Stimulated activated CD8-positive, alpha-beta memory T cell treated with anti-CD3 and anti-CD28 coated beads, Interleukin-12 subunit alpha, Interleukin-12 subunit beta, amount 100 ng/mL, for 4 hours (primary cell): ENCODE measurements at places on chromosomes 4 and X.

DNA sequence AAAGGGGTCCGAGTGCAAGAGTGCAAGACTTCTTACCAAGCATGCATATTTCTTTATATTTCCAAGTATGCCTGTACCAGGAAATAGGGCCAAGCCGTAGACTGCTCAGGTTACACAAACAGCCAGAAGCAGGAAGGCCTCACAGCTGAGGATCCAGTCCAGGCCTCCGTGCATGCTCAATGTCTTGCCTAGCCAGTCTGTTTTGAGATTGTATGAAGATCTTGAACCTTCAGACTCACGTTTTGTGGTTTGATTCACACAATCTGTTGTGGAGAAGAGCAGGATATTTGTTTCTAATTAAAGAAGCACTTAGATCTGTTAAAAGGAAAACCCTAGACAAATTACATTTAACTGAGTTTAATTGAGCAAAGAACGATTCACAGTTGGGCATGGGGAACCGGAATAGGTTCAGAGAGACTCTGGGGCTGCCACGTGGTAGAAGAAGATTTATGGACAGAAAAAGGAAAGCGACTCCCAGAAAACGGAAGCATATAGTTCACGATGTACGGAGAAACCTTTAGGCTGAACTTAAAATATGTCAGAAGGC, 1.2 kb downstream of the MGST2 start:
- DNase-seq, result no peak

- DNase-seq, result no peak
These were observed 50.1 kb downstream of the FBXW7 start for GRCh38 chr4:152485726-152486276.

GRCh38 chrX:23344904-23345271, 10.2 kb downstream of the PTCHD1 start:
- DNase-seq, result no peak

- DNase-seq, result no peak
These were observed 508.0 kb upstream of the CXorf51A start for GRCh38 chrX:147322496-147322895.

DNA sequence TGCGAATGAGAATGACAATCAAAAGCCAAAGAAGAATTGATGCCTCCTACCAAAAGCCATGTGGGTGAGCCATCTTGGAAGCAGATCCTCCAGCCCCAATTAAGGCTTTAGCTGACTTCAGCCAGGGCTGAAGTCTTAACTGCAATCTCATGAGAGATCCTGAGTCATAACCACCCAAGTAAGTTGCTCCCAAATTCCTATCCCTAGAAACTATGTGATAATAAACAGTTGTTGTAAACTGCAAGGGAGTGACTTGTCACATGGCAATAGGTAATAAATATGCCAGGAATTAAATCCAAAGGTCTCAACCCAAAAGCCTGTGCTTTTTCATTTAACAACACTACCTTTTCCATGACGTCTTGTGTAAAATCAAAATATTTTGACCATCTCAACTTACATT, 154.2 kb upstream of the TBL1X start:
- no peak for DNase-seq

- no peak for DNase-seq
These were observed 142.4 kb upstream of the GLRA2 start for GRCh38 chrX:14386981-14387380.

- no peak for DNase-seq
These were observed 34.8 kb downstream of the UBE2K start for GRCh38 chr4:39732728-39733127.

DNA sequence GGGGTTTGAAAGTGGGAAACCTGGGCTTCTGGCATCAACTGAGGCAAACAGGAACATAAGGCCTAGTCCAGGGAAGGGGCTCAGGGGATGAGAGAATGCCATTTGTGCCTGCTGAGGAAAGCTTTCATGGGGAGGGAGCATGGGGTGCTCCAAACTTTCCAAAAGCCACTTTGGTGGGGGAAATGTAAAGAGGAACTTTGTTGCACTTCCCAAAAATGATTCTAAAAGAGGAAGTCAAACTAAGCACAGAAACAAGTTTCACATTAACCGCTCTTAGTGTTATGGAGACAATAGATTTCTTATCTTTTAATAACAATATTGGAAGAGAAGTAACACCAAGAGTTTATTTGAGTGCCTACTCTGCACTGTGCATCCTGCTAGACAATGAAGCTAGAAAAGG, 32.3 kb downstream of the GAB3 start:
- no peak for DNase-seq

DNA sequence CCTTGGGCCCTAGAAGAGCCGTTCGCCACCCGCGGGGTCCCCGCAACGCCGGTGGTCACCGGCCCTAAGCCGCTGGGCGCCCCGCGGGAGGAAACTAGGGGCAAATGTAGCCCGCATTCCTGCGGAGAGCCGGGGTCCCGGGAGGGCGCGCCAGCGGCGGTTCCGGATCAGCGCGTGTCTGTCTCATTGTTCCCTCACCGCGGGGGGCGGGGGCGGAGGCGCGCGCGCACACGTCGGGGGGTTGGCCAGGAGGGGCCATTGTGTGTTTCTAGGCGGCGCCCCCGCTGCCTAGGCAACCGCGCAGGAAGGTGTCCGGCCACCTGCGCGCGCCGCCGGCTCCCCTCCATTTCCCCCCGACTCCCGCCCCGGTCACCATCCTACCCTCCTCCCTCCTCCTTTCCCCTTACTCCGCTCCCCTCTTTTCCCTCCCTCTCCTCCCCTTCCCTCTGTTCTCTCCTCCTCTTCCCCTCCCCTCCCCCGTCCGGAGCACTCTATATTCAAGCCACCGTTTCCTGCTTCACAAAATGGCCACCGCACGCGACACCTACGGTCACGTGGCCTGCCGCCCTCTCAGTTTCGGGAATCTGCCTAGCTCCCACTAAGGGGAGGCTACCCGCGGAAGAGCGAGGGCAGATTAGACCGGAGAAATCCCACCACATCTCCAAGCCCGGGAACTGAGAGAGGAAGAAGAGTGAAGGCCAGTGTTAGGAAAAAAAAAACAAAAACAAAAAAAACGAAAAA, 789 bp upstream of the DDX3X start:
- peak; percentile 89 for DNase-seq

DNA sequence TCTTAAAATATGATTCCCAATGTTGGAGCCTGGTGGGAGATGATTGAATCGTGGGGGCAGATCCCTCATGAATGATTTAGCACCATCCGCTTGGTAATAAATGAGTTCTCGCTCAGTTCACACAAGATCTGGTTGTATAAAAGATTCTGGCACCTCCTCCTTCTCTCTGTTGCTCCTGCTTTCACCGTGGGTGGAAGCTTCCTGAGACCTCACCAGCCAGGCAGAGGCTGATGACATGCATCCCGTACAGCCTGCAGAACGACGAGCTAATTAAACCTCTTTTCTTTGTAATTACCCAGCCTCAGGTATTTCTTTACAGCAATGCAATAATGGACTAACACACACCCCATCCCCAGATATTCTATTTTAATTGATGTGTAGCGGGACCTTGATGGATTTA, 162.2 kb downstream of the NPFFR2 start:
- DNase-seq, result no peak

DNA sequence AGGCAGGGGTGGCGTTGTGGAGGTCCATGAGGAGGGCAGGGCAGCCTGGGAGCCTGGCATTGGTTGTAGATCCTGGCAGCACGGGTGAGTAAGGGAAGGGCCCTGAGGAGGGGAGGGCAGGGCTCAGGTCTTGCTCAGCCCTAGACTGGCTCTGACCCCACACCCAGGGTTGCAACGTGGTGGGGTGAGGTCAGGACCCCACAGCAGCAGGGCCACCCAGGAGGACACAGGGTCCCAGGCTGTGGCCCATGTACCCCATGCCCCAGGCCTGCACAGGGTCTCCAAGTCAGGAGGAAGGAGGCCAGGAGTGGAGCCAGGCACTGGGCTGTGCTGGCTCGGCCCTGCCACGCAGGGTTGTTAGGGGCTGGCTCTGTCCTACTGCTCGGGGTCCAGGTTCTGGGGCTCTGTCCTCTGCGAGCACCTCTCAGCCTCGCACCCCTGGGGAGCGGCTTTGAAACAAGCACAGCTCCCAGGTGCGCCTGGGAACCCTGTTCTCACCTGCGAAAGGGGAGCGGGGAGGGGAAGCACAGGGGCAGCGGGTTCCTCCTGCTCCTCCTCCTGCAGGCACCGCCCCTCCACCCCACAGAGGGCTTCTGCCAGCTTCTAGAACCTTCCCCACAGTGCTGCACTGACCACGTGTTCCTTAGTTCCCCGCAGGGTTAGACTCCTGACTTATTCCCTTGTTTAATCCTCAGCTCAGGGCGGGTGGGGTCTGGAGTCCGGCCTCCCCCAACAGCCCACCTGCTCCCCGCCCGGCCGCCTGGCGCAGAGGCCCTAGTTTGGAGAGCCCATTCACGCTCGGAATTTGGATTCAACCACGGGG, 20.4 kb downstream of the MSANTD1 start:
- DNase-seq, result no peak

DNA sequence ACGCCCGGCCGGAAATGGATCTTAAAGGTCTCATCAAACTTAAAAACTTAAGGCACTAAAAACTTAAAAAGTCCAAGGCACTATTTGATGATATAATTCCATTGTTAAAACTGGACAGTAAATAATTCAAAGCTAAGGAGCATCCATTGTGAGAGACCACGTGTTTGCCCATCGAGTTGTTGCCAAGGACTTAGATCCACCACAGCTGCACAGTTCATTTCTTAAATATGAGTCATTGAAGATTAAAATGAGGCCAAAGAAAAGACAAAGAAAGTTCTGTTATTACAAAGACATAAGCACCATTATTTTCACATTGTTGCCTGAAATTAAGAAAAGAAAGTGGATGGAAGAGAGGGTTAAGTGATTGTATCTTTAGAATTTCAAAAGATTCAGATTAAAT, 411.5 kb upstream of the FTHL17 start:
- no peak for DNase-seq

DNA sequence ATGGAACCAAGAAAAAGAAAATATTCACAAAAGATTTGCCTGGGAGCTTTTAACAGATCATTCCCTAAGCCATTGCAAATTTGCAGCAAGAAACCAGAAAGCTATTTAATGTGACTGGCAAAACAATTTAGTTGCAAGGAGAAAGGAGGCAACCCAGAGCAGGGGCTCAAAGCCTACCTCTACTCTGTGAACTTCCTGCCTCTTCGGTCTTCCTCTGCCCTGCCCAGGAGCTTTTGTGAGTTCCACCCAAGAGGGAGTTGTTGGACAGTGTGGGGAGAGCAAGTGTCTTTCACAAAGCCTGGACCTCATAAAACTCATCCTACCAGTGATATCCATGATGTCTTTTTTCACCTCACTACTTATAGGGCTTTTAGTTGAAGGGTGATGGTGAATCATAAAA, 107.4 kb downstream of the AFF1 start:
- no peak for DNase-seq

DNA sequence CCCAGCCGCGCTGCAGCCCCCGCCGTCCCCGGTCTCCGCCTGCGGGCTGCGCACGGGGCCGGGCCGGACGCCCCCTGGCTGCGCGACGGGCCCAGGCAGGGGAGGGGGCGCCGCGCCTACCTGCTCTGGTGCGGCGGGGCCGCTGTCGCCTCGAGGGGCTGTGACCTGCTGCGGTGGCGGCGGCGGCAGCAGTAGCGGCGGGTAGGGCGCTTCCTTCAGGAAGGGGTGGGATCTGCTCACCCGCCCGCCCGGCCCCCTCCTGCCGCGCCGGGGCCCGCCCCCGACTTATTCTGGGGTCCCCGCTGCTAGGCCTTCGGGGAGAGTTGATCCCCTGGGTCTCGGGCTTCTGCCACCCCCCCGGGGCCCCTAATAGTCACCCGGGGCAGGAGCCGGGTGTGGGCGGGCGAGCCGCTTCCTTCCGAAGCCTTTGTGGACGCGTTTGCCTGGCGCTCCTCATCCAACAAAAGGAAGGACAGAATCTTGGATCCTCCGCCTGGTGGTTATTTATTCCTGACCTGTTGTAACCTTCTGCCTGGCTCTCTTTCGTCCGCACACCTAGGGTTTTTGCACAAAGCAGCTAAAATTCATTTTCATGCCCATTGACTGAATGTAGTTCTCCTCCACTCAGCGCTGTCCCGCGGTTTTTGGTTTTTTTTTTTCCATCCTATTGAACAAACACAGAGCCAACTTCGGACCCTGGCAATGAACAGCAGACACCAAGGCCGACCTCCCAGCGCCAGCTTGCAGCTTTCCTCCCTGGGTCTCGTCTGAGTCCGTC, at the start of gene TMEM150C:
Gene TMEM150C (minus strand): TSS at position 203 of the 778 bp plus-strand sequence. CDS start 57,331 bp downstream, outside the sequence.
- no peak for DNase-seq

DNA sequence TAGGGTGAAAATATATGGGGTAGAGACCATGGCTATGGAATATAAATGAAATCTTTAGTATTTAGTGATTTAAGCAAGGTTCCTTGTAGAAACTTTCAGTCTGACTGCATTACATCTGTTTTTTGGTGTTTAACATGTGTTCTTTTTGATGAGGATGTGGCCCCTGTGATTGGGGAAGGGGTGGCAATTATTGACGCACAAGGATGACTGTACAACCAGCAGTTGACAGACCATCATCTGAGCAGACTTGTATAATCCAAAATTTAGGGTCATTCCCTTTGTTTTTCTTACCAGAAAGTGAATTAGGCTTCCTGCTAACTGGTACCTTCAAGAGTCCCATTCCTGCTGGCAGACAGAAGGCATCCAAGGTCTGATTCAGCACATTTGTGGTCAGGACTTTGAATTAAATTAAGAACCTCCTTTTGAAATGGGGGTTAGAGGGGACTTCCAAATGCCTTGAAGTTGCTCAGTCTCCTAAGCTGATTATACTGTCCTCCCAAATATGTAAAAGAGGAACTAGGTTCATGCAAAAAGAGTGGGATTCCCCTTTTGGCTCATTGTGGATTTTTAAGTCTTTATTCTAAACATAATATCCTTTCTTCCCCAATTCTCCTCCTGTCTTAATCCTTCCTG, 112.4 kb upstream of the CXCL13 start:
- no peak for DNase-seq

- no peak for DNase-seq
These were observed 119.0 kb upstream of the BMP3 start for GRCh38 chr4:80911458-80911857.

DNA sequence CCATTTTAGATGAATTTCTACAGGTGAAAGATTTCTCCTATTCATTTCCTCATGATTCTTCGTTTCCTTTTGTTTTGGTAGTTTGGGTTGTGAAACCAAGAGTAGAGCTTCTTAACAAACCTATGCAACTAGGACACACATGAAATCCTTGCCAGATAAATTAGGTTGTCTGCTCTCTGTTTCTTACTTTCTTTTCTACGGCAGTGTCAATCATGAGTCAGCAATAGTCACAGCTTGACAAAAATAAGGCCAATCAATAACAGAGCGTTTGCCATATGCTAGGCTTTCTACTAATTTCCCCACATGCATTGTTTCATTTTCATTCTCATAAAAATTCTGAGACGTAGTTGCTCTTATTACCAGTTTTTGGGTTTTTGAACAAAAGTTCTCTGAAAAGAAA, 20.3 kb downstream of the CLRN2 start:
- no peak for DNase-seq

DNA sequence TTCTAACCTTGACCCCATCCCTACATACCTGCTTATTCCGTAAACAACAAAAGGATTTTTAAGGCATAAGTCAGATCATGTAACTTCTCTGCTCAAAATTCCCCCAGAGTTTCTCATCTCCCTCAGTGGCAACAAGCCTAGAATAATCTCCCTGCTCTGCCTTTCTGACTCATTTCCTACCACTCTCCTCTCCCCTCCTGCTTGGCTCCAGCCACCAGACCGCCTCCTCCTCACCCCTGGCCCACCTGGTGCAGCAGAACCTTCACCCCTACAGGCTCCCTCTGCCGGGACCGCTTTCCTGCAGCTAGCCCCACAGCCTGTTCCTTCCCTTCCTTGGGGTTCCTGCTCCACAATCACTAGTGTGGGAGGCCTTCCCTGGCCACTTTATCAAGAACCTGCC, 32.1 kb downstream of the TSPAN5 start:
- DNase-seq, result no peak
